ENCODE measurements at places on chromosomes 16 and 17.

DNA sequence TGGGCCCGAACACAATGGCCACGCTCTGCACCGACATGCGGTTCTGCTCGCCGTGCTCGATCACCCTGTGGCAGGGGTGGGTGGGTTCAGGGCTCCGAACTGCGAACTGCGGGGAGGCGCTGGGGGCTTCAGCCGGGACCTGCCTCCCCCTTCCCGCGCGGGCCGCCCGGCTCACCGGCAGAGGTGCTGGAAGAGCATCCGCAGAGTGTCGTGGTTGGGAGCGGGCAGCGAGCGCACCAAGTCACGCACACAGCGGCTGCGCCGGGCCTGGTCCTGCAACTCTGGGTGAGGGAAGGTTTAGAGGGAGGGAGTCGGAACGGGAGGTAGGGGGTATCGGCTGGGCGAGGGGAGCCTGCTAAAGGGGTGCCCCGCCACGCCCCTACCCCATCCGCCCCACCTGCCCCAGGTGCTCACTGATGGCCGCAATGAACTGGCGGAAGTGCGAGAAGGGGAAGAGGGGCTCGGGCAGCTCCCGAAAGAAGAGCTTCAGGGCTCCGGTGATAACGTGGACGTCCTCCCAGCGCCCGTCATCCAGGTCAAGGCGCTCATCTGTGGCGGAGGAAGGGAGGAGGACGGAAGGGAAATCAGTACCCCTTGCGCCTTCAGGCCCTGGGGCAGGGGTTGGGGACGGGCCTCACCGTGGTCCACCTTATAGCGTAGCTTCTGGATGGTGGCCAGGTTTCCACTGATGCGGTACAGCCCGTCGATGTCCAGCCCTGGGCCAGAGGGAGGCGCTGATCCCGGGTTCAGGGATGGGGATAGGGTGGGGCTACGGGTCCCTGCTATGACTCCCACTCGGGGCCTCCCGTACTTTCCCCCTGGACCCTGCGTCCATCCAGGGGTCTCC is 36.9 kb downstream of the ARHGAP27 start:
- no peak for DNase-seq

GRCh38 chr17:77332981-77333685 is 192.4 kb downstream of the SEC14L1 start:
- DNase-seq, result peak; percentile 90

DNA sequence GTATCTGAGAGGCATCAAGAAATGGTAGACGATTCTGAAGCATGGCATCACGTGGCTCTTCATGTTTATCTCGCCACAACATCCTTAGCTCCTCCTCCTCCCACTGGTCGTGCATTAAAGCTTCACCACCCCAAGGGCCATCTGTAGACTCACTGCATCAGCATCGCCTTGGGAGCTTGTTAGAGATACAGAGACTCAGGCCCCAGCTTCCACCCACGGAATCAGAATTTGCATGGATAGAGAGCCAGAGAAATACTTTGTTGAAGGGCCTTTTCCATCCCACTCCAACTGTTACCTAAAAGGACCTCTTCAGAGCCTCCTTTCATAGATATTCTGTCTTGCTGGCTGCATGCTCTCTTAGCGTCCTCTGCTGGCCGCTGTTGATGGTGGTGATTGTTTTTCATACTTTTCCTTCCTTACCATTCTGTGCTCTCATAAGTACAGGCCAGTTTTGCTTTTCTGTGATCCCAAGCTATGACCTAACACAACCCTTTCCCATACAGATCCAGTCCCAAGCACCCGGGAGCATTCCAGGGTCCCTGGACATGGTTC is 1049.4 kb upstream of the EEF2KMT start:
- DNase-seq, result no peak

DNA sequence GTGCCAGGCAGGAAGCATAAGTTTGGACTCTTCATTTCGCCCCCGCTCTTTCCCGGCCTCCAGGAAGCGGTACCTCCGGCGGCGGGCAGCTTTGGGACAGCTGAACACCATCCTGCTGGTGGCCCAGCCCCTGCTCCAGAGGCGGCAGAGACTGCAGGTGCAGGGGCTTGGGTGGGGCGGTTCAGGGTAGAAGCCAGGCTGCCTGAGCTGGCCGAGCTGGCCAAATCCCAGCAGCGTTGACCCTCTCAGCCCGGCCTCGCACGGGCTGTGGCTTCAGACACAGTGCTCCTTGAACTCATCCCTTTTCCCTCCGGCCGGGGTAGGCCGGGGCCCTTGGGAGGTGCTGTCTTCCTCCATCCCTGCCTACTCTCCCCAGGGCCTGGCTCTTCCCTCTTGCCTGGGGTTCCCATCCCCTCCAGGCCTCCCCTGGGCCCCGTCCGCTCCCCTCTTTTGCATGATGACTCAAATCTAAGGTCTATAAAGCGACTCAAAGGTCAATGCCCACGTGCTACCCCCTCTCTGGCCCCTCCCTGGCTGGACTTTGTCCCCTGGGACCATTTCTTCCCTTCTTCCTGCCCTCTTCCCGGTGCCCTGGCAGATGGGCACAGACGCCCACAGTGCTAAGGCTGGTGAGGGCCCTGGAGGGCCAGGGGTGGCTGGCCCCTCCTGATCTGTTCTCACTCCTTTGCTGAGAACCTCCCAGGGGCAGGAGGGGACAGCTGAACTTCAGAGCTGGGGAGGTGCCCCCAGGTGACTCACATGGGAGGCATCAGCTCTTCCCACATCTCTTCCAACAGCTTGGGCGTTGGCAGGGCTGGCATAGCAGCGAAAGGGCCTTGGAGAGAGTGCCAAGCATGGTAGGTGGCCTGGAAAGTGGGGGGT is 22.7 kb downstream of the MYO15B start:
- peak; percentile 82 for DNase-seq

- no peak for DNase-seq
These were observed 181.9 kb downstream of the RBFOX3 start for GRCh38 chr17:79428988-79429387.

DNA sequence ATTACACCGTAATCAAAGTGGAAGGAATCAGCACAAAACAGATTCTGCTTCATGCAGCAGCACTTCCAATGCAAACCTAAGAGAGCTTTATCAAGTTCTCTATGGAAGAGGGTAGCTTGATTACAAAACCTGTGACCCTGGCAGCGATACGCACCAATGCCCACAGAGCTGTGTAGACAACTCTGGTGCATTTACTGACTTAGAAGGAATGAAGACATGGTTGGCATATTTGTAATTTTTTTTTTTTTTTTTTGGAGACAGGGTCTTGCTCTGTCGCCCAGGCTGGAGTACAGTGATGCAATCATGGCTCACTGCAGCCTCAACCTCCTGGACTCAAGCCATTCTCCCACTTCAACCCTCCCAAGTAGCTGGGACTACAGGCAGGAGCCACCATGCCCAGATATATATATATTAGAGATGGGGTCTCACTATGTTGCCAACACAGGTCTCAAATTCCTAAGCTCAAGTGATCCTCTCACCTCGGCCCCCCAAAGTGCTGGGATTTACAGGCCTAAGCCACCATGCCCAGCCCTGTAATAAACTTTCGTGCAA is 49.4 kb downstream of the XPO6 start:
- no peak for DNase-seq

DNA sequence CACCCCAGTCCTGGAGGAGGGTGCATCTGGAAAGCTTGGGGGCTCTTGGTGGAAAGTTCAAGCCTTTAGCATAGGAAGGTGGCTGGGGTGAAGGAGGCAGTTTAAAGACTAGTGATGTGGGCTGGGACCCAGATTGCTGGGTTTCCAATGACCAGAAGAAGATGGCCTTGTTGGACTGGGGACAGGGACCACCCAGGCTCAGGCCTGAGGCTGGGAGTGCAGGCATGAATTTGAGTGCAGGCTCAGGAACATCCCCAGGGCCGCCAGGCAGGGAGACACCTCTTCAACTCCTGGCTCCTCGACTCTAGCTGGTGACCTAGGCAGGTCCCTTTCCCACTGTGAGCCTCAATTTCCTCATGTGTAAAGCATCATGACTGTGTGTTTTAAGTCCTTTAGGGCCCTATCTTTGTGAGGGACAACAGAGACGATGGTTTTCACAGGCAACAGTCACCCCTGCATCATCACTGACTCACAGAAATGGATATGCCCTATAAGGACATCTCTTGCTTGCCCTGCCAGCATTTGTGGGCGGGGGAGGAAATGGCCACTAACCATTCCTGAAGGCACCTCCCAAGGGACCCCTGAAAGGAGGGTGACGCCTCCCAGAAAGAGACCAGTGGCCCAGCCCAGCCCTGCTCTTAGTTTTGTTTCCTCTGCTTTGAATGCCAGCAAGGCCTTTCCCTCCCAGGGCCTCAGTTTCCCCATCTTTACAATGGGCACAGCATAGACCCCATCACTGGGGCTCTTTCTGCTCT is 11.1 kb downstream of the NLRC5 start:
- peak; percentile 99 for DNase-seq

DNA sequence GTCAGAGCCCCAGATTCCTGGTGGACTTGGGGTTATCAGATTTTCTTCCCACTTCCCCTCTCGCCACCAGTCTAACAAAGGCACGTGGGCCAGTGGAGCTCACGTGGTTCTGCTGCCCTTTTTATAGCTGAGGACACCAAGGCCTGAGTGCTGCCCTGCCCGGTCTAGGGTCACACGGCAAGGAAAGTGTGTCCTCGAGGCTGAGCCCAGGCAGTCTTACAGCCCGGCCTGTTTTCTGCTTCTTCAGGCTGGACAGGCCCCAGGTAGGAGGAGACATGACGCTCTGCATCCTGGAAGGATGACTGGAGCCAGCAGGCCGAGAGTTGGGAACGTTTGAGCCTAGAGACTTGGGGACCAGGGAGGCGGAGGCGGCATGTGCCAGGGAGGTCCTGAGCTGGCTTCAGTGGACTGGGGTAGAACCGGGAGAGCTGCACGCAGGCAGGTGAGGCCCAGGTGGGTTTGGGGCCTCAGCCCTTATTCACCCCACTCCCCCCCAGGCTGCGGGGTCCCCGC is 3.5 kb downstream of the CTRB1 start:
- no peak for DNase-seq

GRCh38 chr16:89195521-89196171 is 4.7 kb downstream of the SLC22A31 start:
- DNase-seq, result no peak

DNA sequence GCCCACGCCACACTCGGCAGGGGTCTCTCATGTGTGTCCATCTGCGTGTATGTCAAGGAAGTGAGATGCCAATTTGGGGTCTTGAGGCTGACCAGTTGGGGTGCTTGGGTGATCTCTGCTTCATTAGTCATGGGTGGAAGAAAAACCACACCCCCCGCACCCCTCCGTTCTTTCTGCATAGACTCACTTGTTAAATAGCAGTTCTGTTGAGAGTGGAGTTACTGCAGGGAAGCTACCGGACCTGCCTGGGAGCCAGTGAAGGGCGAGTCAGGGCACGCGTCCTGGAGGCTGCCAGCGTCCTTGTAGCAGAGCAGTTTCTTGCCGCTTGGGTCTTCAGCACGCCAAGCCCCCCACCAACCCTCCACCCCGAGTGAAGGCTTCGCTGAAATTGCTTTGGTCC is 8.5 kb downstream of the SNN start:
- DNase-seq, result no peak

GRCh38 chr17:55284001-55284884 is 19.5 kb downstream of the HLF start:
- no peak for DNase-seq

DNA sequence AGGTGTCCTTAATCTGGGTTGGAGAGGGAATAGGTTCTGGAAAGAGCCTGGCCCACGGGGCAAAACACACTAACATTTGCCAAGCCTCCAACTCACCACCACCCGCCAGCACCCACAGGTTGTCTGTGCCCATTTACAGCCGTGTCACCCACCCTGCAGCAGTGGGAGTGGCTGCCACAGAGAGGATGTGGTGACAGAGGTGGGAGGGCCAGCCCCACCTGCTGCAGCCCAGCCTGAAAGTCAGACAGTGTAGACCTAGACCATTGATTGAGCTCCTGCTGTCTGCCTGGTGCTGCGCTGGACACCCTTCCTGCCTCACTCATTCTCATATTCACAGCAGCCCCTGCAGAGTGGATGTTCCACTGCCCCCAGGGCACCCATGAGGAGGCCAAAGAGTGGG is 44.7 kb downstream of the IL21R start:
- DNase-seq, result no peak

DNA sequence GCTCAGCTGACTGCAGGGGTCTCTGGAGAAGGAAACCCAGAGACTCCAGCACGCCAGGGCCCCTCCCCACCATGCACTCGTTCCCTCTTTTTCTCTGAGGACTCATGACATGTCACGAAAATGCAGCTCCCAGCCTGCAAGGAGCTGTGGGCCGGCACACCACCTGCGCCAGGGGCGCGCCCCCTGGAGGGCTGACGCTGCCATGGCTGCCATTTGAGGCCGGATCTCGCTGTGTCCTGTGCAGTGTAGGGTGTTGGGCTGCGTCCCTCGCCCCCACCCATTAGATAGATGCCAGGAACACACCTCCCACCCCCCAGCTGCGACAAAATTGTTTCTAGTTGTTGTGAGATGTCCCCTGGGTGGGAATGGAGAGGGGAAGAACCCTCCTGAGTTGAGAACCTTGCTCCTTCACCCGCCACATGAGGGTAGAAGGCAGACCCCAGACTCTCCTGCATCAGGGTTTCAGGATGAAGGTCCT is 8.2 kb downstream of the SYNGR2 start:
- no peak for DNase-seq

GRCh38 chr16:5075637-5076036 is 4.0 kb downstream of the ALG1 start:
- DNase-seq, result no peak

- peak; percentile 61 for DNase-seq
These were observed 1.5 kb upstream of the BAIAP3 start for GRCh38 chr16:1331712-1332617.

- no peak for DNase-seq
These were observed 6.5 kb downstream of the ZZEF1 start for GRCh38 chr17:4136373-4136772.

DNA sequence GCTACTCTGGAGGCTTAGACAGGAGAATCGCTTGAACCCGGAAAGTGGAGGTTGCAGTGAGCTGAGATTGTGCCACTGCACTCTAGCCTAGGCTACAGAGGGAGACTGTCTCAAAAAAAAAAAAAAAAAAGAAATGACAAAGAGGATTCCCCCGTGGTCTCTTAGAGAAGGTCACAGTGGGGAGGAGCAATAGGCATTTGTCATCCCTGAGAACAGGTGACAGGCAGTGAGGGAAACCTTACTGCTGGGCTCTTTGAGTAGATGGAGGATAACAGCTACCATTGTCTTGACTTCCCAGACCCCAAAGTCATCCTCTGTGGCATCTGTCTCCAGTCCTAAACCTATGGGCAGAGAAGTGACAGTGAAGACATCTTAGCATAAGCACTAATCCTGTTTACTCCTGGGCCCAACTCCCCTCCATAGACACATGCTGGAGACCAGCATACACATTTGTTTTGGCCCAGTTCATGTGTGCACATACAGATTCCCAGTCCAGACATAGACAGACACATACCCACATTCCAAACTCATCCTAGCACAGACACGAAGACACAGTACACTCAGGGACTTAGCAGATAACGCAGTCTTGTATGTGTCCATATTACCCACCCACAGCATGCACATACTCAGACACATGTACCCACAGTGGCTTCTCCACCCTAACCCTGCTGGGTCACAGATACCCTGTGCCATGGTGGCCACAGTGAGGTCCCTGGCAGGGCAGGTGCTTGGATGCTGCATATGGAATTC is 2.7 kb downstream of the ESRP2 start:
- DNase-seq, result no peak
